Omental fat pad (tissue), 4 donors: ENCODE measurements at places on chromosomes 4 and X. TPM values are rescaled to one million over a fixed set of nuclear protein-coding genes. Genes with fewer than 3 reads are reported as not detected.

GRCh38 chrX:127558811-127559210, 493.4 kb downstream of the ACTRT1 start:
- DNase-seq = no peak

SERPINA7 gene
- not detected for total RNA-seq

DNA sequence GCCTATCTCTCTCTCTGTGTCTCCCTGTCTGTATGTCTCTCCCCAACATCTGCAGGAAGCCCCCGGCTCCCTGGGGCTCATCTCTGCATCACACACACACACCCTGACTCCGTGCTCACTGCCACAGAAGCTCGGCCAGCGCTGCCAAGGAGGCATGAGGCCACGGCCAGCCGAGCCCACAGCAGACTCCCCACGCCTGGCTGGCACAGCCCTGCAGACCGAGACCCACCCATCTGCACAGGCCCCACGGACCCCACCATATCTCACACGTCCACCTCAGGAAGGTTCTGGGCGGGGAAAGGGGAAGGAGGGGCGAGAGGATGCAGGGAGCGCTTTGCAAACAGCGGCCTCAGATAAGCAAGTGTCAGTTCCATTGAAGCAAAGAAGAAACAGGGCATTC, 28.5 kb upstream of the SLC25A6 start:
- no peak for DNase-seq

DNA sequence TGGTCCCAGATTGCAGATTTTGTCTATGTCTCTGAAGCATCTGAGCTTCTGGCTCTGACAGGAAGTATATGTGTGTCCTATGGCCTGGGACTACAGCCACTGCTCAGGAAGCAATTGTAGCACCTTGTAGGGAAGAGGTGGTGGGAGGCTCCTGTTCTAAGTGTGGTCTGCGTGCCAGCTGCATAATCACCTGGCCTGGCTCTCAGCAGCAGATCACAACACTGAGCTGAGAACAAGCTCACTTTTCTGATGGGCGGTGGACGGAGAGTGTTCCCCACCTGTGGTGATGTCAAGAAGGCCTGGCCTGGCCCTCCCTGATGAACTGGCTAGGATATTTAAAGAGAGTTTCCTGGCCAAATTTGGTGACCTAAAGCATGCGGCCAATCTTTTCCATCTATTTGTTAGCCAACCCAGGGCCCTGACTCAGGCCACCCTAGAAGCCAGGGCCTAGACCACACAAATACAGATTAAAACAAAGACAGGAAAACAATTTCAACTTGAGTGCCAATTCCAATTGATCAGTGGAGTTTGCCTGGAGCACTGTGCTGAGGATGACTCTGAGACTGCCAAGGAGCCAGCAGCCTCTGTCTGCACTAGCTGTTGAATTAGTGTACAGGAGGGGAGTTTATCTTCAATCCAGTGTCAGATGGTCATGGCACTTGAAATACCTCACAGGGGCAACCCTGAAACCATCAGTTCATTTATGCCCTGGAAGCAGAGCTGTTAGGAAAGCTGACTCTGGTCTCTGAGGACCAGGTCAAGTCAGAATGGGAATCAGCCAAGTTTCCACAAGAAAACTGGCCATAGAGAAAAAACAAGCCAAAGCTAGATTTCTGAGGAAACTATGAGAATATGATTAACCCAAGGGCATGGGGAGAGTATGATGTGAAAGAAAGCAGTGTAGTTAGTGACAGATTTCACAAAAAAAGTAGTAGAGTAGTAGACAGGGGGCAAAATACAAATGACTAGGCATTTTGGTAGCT, 47.4 kb downstream of the PRDM5 start:
- no peak for DNase-seq

MAGEA11 gene
- not detected for total RNA-seq

- DNase-seq = no peak
Measured at GRCh38 chrX:13304052-13304451, 15.8 kb downstream of the ATXN3L start.

GRPR gene
- not detected for total RNA-seq

GRCh38 chr4:127782025-127782274, 172 bp upstream of the HSPA4L start:
- DNase-seq = peak; percentile 26

ERCC6L gene
- not detected for total RNA-seq

DNA sequence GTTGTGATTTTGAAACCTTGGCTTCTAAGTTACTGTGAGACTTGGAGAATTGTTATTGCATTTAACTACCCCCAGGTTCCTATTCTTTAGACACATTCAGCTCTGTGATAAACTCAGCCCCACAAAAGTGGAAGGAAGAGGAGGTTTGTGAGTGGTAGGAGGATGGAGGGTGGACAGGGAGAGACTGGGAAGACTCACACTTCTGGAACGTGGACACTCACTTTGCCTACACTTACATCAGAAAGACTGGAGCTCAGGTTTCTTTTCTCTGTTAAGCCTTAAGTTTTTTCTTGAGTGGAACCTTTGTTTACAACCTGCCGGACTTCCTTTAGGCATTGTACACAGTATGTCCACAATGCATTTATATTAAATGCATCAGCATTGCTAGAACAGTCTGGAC, 99.0 kb downstream of the AREG start:
- no peak for DNase-seq

GRCh38 chr4:17701138-17701839, 80.1 kb downstream of the FAM184B start:
- no peak for DNase-seq

ITGB1BP2 gene
- total RNA-seq = 1.1 TPM

FHL1 gene
- total RNA-seq = 1,534 TPM

DNA sequence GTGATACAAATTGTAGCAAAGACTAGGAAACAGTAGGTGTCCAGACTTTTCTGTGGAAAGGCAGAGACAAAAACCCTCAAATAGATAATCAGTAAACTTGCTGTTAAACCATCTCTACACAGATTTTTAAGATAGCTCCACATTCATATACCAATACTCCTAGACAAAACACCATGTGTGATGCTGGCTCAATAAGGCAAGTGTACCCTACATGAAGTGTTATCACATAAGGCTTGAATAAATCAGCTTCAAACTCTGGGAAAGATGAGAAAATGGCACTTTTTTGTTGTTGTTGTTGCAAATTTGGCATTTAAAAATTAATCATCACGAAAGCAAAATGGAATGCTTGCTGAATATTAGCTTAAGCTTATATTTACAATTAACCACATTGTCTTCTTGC, 45.1 kb downstream of the DRD5 start:
- DNase-seq = no peak

- no peak for DNase-seq
Measured at GRCh38 chr4:159542296-159542695, 439.4 kb downstream of the RAPGEF2 start.

- no peak for DNase-seq
Measured at GRCh38 chr4:88730811-88731210, 33.2 kb upstream of the NAP1L5 start.
